ENCODE measurements at places on chromosomes 12 and 14.
A peak's percentile ranks its signal among the peaks of the same experiment; 100 is the strongest.

DNA sequence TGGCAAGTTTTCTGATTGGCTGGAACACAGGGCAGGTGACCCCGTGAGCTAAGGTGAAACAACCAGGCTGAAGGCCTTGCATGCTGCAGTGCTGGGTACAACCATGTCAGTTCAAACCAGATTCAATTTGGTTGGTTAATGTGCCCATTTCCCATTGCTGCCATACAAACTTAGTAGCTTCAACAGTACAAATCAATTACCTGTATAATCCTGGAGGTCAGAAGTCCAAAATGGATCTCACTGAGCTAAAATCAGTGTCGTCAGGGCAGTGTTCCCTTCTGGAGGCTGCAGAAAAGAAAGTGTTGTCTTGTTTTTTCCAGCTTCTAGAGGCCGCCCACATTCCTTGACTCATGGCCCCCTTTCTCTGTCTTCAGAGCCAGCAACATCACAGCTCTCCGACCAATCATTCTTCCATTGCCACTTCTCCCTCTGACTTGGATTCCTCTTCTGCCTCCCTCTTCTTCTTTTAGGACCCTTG is 221.7 kb downstream of the ZFP36L1 start:
- no peak for DNase-seq

- no peak for DNase-seq
Measured at GRCh38 chr12:78209846-78210505, 379.3 kb downstream of the NAV3 start.

- no peak for DNase-seq
Measured at GRCh38 chr12:4190366-4191063, 83.0 kb upstream of the CCND2 start.

DNA sequence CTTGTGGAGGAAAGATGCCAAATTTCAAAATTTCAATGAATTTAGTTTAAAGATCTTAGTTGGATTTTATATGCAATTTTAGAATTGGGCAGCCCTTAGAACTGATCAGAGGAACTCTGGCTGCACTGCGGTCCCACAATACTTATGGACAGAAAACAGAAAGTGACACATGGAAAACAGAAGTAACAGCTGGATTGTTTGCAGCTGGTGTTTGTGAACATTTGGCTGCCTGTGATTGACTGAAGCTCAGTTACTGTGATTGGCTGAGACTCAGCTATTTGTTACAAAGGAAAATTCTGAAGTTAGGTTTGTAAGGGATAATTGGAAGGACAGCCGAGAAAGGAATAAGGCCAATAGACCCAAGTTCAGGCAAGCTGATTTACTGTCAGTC is 10.0 kb upstream of the KRT86 start:
- no peak for DNase-seq

DNA sequence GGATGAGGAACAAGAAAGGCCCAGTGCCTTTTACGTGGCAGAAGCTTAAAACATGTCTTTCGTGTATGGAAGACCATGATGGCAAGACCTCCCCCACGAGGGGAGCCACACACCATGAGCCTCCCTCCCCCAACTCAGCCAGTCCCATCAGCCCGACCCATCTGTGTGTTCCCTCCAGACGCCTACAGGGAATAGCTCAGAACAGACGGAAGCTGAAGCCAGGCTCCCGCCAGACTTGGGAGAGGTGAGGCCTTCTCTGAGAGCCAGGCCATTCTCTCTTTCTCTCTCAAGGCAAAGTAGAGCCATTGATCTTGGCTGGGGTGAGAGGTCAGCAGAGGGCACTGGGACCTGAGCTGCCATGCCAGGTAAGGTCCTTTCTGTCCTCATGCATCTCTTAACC is 9.5 kb downstream of the REM2 start:
- no peak for DNase-seq

DNA sequence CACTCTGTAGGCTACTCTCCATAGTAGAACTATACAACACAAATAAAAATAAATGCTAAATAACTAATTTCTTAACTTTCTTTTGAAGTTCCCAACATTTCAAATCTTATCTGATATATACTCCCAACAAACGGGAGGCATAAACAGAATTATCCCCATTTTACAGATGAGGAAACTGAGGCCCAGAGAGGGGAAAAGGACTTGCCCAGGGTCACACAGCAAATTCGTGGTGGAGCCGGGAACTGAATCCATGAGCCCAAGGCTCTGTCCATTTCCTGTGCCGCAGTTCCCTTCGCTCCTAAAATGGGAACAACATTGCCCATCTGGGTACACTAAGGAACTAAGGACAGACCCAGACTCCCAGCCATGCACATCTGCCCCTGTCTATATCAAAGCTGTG is 12.2 kb downstream of the ZNF384 start:
- no peak for DNase-seq

DNA sequence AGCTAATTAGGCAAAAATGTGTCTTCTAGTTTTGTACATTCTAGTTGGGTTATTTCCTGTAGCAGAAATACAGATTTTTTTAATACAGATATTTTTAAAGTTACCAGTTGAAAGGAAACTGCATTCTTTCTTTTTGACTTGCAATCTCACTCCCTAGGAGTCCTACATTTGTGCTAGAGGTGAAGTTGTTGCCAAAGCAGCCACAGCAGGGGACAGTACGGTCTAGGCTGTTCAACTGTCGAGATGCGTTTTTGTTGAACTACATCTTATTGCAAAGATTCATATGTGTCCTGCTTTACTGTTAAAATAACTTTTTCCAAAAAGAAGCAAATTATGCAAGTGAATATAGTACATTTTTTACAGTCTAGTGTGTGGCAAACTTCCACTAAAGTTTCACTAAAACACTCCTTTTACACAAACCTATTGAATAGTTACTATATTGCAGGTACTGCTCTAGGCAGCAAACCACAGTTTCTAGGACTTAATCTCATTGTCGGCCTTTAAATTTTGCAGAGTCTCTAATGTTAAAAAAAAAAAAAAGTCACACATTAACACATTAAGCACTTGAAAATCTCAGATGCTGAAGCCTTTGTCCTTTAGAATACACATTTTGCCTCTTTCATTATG is 30.2 kb upstream of the SRGAP1 start:
- no peak for DNase-seq

- peak; percentile 45 for DNase-seq
Measured at GRCh38 chr14:73753887-73754795, 40.0 kb upstream of the PNMA1 start.

GRCh38 chr12:6540181-6540877 is 6.0 kb downstream of the GAPDH start:
- peak; percentile 54 for DNase-seq

DNA sequence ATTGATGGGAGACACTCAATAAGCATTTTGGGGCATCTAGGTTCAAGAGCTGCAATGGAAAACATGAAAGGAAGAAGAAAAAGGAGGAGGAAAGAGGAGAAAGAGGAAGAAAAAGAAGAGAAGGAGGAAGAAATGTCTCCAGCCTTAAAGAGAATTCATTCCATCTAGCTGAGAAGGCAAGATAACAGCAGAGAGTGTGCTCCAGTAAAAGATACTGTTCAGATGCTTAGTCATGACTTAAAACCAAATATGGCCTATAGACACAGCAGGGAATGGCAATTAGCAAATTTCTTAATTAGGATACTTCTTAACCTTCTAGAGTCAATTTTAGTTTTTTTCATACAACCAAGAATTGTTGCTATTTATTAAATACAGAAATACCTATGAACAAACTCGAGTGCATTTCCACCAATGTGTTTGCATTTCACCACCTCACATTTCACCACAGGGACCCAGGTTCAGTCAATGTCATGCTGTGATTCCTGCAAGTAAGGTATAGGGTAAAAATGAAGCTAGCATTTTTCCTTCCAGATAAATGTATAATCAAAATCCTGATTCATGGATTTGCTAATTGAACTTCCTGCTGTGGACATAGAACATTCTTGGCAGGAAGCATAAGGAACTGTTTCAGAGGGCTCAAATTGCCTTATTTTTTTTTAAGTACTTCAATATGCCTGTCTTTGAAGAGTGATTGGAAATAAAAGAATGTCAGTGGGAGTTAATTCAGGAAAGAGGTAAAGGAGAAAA is 177.8 kb downstream of the RPS29 start:
- DNase-seq, result no peak

DNA sequence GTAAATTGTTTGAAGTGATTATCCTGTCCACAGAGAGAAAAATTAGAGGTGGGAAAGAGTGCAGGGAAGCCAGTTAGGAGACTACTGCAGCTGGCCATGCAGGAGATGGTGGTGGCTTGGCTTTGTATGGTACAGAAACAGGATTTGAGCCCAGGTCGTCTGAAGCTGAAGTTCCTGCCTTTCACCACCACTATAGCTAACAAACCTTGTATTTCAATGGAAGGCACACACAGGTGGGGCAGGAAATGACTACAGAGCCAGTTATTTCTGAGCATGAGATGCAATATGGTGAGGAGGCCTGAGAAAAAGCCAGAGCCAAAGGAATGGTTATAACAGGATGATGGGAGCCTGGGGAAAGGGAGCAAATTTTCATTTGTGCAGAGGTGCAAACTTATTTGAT is 103.9 kb downstream of the BTG1 start:
- DNase-seq, result no peak

DNA sequence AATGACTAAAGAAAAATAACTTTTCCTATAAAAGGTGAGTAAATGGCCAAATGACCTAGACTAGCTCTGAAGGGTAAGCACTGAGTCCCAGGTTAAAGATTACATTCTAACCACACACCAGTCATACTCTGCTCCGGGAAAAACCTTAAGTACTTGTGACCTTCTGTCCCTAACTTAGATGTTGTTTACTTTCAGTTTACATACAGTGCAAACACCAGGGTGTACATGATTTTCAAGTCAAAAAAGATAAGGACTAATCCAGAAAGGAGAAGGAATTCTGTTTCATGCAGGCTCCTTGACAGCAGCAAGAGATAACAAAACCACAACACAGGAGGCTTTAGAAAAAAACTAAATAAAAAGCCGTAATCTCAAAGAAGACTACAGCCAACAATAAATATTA is 174.2 kb downstream of the PPM1H start:
- DNase-seq, result no peak

DNA sequence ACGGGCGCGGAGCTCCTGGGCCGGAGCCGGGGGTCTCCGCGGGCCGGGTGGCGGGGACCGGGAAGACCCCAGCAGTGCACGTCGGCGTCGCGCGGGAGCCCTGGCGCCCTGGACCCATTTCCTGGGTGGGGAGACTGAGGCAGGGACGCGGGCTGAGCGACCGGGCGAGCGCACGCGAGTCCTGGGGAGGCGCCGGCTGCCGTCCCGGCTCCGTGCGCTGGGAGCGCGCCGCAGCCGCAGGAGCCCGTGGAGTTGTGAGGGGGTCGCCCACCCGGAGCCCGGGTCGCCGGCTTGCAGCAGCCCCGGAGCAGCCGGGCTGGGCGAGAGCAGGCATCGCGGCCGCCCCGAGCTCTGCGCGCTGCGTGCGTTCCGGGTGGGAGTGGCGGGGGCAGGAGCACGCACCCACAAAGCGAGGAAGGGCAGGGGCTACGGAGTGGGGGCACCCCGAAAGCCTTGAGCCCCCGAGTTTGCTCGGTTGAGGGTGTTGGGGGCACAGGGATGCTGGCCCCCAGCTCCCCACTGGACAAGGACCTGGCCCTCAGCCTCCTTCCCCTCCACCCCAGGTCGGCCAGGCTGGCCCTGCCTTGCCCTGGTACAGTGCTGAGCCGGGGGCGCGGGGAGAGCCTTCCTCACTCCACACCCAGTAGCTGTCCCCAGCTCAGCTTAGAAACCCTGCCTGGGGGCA is 620 bp downstream of the MMP17 start:
- peak; percentile 23 for DNase-seq

DNA sequence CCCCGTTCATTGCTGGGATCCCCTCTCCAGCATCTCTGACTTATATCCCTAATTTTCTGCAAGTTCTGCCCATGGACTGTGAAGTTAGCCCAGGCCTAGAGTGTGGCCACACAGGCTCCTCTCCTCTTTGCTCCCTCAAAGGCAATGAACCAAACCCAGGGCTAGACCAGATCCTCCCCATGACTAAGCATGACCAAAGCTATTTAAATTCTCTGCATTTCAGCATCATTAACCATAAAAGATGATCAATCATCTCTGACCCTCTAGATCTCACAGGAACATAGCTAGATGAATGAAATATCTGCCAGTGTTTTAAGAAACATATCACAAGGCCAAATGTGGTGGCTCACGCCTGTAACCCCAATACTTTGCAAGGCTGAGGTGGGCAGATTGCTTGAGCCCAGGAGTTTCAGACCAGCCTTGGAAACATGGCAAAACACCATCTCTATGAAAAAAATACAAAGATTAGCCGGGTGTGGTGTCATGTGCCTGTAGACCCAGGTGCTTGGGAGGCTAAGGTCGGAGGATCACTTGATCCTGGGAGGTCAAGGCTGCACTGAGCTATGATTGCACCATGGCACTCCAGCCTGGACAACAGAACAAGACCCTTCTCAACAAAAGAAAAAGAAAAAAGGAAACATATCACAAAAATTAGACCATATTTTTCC is 2.2 kb upstream of the KRT3 start:
- DNase-seq, result no peak

DNA sequence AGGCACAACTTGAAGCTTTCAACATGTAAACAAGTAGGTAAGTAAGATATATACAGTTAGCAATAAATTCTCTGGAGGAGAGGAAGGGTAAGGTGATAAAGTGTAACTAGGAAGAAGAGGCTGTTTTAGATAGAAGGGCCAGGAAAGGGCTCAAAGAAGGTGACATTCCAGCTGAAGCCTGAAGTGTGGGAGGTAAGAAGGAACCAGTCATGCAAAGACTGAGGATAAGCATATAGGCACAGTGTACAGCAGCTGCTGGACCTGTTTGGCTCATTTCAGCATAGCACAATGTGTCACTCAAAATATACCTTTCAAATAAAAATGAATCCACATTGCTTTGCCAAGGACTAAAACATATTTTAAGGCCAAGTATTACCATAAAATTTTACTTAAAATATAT is 28.6 kb upstream of the ARL1 start:
- DNase-seq, result no peak

DNA sequence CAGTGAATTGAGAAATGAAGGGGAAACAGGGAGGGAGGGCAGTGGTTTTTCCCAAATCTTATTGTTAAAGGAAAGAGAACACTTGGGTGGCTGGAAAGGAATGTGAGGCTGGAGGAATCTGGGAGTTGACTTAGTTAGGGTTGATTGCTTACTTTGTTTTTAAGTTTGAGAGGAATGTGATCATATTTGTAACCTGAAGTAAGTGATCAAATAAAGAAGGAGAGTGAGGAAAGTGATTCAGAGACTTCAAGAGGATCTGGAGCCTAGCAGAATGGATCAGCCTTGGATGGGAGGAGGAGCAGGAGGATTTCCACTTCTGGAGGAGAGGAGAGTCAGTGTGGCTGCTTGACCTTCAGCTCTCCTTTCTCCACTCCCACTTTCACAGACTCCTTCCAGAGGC is 6.0 kb upstream of the LRP6 start:
- no peak for DNase-seq

DNA sequence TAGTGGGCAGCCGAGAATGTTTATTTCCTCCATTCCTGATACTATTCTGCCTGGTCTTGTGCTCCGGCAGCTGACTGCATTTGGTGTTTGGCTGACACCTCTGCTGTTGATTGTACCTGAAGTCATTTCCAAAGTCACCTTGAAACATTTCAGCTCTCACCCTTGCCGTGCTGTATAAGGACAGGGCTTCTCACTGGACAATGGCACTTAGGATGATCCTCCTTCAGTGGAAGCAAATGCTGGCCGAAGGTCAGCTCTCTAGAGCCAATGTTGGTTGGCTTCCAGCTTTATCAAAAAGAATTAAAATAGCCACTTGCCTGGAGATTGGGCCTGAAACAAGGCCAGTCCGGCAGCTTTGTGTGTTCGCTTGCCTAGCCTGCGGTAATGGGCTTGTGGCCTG is 44.0 kb downstream of the ACACB start:
- DNase-seq, result no peak
